ENCODE measurements at places on chromosomes 16 and 17.

DNA sequence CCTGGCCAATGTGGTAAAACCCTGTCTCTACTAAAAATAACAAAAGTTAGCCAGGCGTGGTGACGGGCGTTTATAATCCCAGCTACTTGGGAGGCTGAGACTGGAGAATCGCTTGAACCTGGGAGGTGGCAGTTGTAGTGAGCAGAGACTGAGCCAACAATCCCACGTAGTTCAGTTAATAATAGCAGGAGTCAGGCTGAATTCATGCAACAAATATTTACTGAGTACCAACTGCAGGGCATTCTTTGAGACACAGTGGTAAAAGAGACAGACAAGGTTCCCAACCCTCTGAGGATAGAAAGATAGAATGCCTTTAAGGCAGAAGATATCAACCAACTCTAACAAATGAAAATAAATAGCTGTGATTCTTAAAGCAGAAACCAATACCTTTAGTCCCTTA, 39.1 kb downstream of the SPOP start:
- no peak for DNase-seq

DNA sequence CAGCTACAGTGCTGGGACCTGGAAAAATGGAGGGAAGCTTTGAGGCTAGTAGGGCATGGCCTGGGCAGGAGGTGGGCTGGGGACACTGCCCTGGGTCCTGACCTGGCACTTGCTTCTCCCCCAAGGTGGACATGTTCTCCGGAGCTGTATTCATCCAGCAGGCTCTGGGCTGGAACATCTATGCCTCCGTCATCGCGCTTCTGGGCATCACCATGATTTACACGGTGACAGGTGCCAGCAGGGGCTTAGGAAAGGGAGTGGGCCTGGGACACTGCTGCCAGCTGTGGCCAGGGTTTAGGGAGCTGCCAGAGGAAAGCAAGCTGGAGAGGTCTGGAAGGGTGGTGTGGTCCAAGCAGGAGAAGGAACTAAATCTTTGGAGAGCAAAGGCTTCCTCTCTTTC, 3.1 kb downstream of the SLC5A2 start:
- DNase-seq = no peak

GRCh38 chr17:38947189-38947588, 20.0 kb downstream of the FBXO47 start:
- no peak for DNase-seq

DNA sequence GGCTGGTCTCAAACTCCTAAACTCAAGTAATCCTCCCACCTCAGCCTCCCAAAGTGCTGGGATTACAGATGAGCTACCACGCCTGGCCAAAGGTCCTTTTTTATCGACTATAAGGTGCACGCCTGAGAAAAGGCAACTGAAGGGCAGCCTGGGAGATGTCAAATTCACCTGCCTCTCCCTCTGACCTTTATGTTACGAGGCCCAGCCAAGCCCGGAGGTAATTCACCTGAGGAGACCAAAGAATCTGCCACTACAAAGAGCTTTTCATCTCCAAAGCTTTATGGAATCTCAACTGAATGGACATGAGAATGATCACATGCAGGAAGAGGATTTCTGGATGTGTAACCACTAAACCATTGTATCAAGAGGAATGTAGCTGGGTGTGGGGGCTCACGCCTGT, 37.2 kb downstream of the LYRM1 start:
- DNase-seq = no peak

GRCh38 chr17:82031303-82031884, at the start of gene RAC3:
Gene RAC3, plus strand, starts transcription at chr17:82031678. Its CDS starts 84 bp downstream, at chr17:82031762.
- DNase-seq = no peak

DNA sequence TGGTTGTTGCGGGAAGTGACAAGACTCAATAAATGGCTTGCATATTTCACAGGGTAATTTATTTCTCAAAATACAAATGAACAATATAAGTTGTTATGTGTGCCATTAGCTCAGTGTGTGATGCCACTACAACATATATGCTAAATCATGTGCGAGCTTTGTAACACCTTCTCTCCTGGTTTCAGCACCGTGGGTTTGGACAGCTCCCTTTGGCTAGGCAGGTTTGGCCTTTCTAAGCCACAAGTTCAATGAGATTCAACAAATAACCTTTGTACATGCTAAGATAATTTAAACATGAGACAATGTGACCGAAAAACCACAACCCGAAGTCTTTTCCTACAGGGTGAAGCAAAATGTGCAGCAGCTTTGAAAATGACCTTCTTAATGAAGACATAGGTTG, 563.9 kb downstream of the TMEM114 start:
- DNase-seq = peak; percentile 29

- DNase-seq = no peak
Observed at GRCh38 chr17:41932816-41933389, 2.5 kb downstream of the ODAD4 start.

DNA sequence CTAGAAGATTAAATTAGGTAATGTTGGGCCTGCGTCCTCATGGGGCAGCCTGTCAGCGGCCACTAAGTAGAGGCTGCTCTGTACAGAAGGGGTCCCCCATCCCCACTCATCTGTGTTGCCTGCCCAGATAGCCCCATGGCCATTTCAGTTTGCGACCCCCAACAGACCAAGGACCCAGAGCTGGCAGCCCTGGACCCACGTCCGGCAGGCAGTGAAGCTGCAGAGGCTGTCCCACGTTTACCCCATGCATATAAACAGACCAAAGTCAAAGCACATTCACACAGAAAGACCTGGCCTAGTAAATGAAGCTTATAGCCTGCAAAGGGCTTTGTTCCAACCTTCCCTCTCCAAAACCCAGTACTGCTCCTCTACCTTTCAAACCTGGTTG, 4.6 kb downstream of the PDF start:
- DNase-seq = no peak

DNA sequence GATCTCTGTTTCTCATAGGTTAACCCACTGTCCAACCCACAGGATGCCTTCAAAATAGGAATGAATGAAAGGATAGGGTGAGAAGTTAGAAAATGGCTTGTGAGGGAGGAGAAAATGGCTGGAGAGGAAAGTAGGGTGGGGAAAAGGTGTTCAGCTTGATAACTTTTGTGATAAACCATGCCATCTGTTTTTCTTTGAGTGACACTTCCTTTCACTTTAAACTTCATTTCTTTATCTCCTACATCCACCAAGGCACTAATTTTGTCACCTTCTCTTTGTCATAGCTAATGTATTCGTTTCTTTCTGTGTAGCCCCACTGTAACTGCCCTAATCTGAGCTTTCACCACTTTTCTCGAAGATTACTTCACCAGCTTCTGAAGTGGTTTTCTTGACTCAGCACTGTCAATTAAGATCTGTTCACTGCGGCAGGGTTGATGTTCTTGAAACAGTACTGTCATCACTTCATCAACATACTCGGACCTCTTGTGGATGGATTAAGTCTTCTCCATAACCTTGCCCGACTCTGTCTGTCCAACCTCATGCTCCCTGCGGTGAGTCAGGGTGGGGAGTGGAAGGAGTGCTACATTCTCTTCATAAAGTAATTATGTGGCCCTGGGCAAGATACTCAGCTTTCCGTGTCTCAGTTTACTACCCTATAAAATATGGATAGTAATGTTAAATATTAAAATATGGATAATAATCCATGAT, 5.5 kb upstream of the KRT10 start:
- DNase-seq = no peak

GRCh38 chr17:36768394-36768793, 167.0 kb downstream of the MRM1 start:
- no peak for DNase-seq

- DNase-seq = no peak
Observed at GRCh38 chr16:67760206-67760955, 41.3 kb upstream of the GFOD2 start.

- peak; percentile 84 for DNase-seq
Observed at GRCh38 chr16:67537636-67538591, 9.3 kb downstream of the RIPOR1 start.

- no peak for DNase-seq
Observed at GRCh38 chr17:10036511-10037061, 131.5 kb upstream of the RCVRN start.
